NCI-H1105 (cell line): ENCODE measurements at places on chromosomes 7 and 10.

DNA sequence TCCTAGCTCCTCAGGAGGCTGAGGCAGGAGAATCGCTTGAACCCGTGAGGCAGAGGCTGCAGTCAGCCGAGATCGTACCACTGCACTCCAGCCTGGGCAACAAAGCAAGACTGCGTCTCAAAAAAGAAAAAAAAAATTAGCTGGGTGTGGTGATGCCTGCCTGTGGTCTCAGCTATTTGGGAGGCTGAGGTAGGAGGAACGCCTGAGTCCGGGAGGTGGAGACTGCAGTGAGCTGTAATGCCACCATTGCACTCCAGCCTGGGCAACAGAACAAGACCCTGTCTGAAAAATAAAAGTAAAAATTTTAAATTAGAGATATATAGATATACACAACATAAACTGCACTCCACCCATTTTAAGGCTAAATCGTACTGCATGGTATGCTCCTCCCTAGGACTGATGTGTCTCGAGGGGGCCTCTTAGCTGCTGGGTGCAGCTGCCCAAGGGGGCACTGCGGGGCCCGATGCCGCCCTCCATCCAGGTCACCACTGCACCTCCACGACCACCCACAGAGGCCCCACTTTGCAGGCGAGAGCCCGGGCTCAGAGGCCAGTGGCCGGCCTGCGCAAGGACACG, 40.9 kb upstream of the FOXK1 start:
- DNase-seq = no peak

DNA sequence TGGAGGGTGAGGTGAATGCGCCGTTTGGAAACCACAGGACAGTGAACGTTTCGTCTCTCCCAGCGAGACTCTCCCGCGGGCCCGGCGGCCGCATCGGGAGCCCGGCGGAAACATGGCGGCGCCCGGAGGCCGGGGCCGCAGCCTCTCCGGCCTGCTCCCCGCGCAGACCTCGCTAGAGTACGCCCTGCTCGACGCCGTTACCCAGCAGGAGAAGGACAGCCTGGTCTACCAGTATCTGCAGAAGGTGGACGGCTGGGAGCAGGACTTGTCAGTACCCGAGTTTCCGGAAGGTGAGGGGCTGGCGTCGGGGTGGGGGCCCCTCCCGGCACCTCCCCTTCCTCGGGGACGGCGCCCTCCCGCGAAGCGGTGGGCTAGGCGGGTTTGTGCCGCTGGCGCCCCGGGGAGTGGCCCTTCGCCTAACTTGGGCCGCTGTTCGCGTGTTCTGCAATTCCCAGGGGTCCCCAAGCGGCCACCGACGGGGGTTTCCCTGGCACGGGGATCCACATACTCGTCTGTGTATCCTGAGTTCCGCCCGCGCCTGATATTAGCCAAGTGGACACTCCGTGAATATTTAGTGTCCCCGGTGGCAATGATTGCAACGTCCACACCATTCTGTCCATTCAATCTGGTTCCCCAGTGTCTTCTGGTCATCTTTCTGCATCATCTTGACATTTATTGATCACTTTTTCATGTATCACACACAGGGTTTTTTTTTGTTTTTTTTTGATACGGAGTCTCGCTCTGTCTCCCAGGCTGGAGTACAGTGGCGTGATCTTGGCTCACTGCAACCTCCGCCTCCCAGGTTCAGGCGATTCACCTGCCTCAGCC, 514 bp downstream of the NHLRC2 start:
- DNase-seq = peak; percentile 8

DNA sequence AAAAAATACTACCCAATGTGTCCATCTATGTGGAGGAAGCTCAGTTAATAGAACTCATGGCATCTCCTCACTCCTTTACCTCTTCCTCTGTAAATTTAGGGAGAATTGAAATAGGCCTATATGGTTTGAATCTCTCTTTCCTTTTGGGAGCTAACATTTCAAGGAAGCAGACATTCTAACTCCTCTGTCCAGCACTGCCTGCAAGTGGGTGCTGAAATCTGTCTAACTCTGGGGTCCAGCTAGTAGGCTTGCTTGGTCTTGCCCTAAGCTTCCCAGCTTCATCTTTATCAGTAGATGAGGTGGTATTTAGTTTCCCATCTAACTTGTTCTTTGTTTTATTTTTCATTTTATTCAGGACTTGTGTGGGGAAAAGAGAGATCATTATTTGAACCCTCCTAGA, 23.2 kb downstream of the CYCS start:
- no peak for DNase-seq

DNA sequence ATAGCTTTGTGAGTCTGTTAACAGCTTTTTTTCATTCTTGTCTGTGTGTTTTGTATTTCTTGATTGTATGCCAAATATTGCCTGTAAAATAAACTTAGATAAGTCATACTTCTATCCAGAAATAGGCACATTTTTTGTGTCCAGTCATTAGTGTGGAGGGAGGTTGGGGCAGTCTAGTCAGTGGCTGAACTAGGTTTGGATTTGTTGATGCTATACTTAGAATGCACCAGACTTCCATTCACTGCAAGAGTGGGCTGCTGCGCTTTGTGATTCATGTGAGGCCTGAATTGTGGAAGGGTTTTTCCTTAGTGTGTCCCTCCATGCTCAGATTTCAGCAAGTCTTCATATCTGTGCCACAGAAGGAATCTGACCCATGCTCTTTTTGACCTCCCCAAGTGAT, 50.0 kb downstream of the TRUB1 start:
- no peak for DNase-seq

GRCh38 chr7:82539969-82540368, 96.4 kb upstream of the CACNA2D1 start:
- DNase-seq = peak; percentile 61

- peak; percentile 19 for DNase-seq
Observed at GRCh38 chr10:49700997-49701396, 21.5 kb downstream of the C10orf53 start.

- DNase-seq = no peak
Observed at GRCh38 chr7:26153823-26154783, 2.1 kb downstream of the NFE2L3 start.

DNA sequence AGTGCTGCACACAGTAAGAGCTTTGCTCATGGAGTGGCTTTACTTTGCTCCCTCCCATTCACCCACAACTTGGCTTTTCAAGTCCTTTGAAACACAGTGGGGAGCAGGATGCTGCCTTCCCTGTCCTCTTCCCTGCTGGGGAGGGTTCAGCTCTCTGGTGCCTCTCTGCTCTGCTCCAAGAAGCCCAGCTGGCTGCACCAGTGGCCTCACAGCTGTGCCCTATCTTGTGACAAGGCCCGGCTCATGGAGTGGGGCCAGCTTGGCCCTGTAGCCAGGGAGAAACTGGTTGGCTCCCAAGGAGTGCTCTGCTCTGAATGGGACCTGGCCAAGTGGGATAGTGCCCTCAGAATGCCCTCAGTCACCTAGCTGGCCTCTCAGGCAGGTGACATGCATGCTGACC, 212.3 kb upstream of the ZMIZ1 start:
- no peak for DNase-seq

DNA sequence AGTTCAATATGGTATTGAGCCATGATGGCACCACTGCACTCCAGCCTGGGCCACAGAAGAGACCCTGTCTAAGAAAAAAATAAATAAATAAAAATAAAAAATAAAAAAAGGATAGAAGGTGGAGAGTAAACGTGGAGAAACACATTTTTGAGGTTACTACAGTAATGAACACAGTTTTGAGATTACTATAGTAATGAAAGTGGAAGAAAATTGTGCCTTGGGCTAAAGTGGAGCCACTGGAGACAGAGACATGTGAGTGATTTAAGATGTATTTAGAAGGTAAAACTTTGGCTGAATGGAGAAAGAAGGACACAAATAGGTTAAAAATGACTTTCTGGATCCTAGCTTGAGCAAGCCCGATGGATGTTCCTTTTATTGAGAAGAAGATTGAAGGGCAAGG, 76.8 kb downstream of the HGF start:
- no peak for DNase-seq

GRCh38 chr7:18655506-18655905, 160.0 kb downstream of the HDAC9 start:
- DNase-seq = no peak

GRCh38 chr10:132156382-132156781, 30.4 kb upstream of the DPYSL4 start:
- DNase-seq = no peak

DNA sequence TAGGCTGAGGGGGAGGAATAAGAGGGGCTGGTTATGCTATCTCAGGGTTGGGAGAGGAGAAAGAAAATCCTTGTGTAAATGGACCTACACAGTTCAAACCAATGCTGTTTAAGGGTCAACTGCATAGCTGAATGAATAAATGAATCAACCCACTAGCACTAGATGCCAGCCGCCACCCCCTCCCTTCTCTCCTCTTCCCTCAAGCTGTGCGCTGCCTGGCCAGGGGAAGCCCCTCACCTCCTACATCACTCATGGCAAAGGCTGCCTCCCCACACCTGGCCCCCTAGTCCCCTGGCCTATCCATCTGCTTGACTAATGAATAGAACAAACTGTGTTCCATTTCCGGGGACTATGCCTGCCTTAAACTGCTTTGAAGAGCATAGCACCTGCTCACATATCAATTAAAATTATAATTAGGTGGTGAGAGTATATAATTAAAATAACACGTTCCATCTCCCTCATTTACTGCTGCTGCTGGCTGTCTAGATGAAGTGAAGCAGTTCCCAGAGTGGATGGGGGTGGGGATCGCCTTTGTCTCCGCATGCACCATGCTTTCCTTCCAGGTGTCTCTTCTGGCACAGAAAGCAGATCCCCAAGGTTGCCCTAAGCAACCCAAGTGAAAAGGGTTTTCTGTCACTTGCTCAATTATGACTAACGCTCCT, 32.6 kb downstream of the GRID1 start:
- peak; percentile 84 for DNase-seq

GRCh38 chr7:127366680-127367079, 25.8 kb downstream of the ZNF800 start:
- no peak for DNase-seq

DNA sequence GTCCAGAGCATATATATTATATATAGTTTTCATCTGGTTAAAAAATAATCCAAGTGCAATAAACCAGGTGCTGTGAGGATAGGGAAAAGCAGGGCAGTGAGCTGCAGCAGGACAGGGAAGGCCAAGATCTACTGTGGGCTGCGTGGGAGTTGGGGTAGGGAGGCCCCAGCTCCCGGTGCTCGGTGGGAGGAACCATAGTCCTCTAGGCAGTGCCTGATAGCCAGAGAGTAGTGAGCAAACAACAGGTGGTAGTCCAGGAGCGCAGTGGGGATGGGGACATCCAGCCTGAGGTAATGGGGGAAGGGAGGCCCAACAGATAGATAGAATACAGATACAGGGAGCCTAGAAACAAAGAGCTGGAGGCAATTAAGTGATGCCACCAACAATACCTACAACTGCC, 4.1 kb upstream of the BMPR1A start:
- no peak for DNase-seq

DNA sequence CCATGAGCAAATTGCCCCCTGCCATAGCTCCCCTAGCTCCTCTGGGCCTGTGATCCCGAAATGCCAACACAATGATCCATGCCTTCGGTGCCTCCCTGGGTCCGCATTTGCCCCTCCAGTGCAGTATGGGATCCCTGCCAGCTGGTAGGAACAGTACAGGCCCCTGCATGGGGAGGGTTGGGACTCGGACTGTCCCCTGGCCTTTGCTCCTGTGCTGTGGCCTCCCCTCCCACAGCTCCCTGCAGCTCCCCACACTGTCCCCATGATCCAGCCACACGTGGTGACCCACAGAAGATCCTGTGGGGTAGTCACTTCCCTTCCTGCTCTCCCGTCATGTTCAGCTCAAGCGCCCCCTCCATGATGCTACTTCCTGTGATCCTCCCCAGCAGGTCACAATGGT, 140.3 kb downstream of the MAPK8 start:
- no peak for DNase-seq
